ENCODE measurements at places on chromosomes 12 and 14.

DNA sequence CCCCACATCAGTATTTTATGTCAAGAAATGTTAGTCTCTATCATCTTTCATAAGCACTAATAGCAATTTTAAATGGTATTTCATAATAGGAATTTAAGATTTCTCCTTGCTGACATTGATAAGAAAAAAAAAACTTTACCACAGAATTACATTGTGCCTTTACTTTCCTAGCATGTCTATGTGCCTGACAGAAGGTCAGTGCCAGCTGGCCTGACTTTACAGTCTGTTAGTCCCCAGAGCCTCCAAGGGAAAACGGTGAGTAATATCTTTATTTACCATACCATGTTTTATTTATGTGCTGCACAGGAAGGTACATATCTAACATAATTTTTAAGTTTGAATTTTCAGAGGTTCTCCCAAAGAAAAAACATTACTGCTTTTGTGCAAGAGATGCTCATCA is 152.0 kb upstream of the AEBP2 start:
- DNase-seq, result no peak

- DNase-seq, result no peak
These were observed 31.8 kb downstream of the MAX start for GRCh38 chr14:65070471-65070976.

- DNase-seq, result no peak
These were observed 9.5 kb upstream of the LTA4H start for GRCh38 chr12:96044943-96045290.

- DNase-seq, result no peak
These were observed 37.9 kb downstream of the TDG start for GRCh38 chr12:104003596-104003995.

- no peak for DNase-seq
These were observed 10.2 kb downstream of the GSKIP start for GRCh38 chr14:96373538-96373937.

DNA sequence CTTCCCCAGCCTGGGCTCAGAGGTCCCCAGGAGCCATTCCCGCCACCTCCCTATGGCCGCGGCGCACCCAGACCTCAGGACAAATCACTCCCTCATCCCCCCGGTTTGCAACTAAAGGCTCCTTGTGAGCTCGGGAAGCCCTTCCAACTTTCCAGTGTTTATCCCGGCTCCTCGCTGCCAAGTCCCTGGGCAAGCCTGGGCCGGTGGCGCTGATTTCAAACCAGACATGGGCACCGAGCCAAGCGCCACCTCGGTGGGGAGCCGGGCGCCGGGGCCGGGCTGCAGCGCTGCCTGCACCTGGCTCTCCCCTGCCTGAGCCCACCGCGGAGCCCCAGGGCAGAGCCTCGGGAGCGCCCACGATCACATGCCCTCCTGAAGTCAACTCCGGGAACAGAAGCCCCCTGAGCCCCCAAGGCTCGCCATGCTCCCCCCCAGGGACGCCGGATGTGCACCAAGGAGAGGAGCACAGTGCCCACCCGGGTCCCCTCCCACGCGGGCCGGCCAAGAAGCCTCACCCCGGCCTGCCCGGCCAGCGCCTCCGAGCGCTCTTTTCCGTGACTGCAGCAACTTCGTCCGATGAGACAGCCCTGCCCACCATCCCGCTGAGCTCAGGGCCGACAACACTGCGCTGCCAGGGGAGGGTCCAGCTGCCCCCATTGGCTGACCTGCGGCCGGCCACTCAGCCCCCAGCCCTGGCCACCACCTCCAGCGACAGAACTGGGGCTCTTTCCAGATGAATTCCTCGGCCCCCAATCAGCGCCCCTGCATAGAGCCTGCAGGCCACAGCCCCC is 50.0 kb downstream of the NCOR2 start:
- no peak for DNase-seq

- DNase-seq, result no peak
These were observed 70.8 kb downstream of the PRORP start for GRCh38 chr14:35193161-35193560.

- no peak for DNase-seq
These were observed 5.2 kb upstream of the CNPY2 start for GRCh38 chr12:56321027-56321426.

- DNase-seq, result no peak
These were observed 39.7 kb upstream of the EML1 start for GRCh38 chr14:99753225-99754140.

DNA sequence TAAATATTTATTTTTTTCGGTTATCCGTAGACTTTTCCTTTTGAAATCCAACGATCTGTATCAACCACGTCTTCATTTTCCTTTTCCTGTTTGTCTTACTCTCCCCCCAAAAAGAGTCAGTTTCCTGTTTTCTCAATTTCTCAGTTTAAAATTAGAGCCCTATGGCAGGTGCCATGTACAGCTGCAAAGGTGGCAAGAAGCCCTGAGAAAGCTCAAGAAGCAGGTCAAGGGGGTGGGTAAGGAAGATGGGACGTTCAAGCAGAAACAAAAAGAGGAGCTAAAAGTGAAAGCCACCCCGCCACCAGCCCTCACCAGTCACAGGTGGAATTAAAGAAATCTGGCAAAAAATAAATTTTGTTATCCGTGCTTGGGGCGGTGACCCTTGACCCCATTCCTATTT is 26.7 kb downstream of the SLC35E3 start:
- DNase-seq, result no peak

- no peak for DNase-seq
These were observed 5.9 kb upstream of the RERG start for GRCh38 chr12:15227004-15227679.

DNA sequence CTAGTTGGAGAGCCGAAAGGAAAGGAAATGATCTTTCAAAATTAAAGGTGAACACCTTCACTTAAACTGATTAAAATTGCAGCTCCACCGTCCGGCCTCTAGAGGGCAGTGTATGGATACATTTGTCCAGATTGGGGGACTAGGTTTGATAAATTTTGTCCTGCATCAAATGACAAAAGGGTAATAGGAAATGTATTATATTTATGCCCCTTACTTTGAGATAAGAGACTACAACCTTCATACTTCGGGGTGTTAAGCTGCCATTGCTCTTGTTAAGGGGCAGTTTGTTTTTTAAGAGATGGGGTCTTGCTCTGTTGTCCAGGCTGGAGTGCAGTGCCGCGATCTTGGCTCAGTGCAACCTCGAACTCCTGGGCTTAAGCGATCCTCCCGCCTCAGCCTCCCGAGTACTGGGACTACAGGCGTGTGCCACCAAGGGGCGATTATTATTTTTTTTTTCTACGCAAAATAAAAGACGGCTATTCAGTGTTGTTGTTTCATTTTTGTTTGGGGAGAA is 818 bp upstream of the SUOX start:
- peak; percentile 37 for DNase-seq

DNA sequence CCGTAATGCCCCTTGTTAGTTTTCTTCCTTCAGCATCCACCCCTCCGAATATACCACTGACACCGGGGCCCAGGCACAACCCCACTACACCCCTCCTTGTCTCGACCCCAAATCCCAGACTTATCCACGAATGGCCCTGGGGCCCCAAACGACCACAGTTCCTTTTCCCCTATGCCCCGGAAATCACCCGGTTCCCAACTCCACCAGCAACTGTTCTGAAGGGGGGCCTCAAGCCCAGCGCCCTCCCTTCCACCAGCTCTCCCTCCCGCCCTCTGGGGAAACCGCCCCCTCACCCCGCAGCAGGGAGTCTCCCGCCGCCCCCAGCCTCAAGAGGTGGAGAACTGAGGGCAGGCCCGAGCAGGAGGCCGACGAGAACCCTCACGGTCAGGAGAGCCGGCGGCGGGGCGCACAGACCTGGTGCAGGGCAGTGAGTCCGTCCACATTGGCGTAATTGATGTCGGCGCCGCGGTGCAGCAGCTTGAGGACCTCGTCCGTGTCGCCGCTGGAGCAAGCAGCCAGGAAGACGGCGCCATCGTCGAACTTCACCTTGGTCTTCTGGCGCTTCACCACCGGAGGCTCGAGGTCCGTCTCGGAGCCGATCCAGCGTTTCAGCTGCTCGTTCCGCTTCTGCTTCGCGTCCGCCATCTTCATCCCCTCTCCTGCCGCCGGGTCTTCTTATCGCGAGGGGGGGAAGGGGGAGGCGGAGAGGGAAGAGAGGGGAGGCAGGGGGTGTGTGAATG is 446 bp downstream of the PPP1R12A start:
- peak; percentile 30 for DNase-seq
